ENCODE measurements at places on chromosomes 7 and 10.

GRCh38 chr10:80172896-80173295 lies 32.4 kb downstream of the ANXA11 start:
- DNase-seq: no peak

GRCh38 chr7:101465576-101466196 lies 103.0 kb downstream of the COL26A1 start:
- DNase-seq: peak; percentile 48

GRCh38 chr7:2659556-2660358 lies 28.0 kb downstream of the TTYH3 start:
- DNase-seq: no peak

- DNase-seq: no peak
Observed at GRCh38 chr7:42961170-42961569, 29.0 kb downstream of the MRPL32 start.

- no peak for DNase-seq
Observed at GRCh38 chr10:48282829-48283228, 8.3 kb upstream of the FRMPD2 start.

- DNase-seq: no peak
Observed at GRCh38 chr7:153190452-153190851, 430.9 kb downstream of the ACTR3B start.

- DNase-seq: no peak
Observed at GRCh38 chr10:110149259-110149658, 58.1 kb upstream of the MXI1 start.

- no peak for DNase-seq
Observed at GRCh38 chr7:71633551-71634008, 501.6 kb downstream of the GALNT17 start.

GRCh38 chr10:112080231-112080630 lies 103.3 kb downstream of the GPAM start:
- DNase-seq: no peak

- DNase-seq: peak; percentile 71
Observed at GRCh38 chr10:97463363-97464132, 17.6 kb downstream of the ZDHHC16 start.

GRCh38 chr7:36615852-36616540 lies 108.3 kb downstream of the AOAH start:
- DNase-seq: no peak

DNA sequence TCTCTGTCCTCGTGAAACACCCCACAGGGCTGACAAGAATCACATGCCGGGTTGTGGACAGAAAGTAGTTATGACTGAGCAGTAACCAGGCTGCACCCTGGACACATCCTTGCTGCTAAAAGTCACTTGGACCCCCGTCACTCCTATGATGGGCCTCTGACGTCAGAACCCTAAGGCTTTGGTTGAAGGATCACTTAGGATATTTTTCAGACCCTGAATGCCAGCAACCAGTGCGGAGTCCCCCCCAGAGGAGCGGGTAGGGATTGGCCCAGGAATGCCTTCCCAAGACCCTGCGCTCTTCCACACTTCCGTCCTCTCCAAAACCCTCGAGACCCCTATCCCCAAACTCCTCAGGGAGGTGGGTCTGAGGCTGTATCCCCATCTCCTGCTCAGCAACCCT lies 52.1 kb downstream of the CFAP46 start:
- DNase-seq: peak; percentile 44

GRCh38 chr10:70433581-70434280 lies 7.8 kb downstream of the NODAL start:
- peak; percentile 34 for DNase-seq

- no peak for DNase-seq
Observed at GRCh38 chr7:78769481-78770101, 683.9 kb downstream of the MAGI2 start.

DNA sequence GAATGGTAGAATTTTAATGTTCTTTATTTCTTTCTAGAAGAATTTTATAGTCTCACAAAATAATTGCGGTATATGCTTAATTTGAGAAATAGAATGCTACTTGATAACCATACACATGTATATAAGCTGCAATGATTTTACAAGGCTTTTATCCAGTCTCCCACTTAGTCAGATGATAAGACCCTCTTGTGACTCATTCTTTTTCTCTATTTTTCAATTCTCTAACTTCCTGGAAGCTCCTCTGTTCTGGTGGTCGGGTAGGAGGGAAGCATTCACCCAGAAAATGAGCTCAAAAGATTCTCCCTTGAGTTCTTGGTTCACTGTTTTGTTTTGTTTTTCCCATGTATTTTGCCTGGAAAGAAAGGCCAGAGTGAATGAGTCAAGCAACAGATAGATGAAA lies 546.6 kb downstream of the INHBA start:
- no peak for DNase-seq

DNA sequence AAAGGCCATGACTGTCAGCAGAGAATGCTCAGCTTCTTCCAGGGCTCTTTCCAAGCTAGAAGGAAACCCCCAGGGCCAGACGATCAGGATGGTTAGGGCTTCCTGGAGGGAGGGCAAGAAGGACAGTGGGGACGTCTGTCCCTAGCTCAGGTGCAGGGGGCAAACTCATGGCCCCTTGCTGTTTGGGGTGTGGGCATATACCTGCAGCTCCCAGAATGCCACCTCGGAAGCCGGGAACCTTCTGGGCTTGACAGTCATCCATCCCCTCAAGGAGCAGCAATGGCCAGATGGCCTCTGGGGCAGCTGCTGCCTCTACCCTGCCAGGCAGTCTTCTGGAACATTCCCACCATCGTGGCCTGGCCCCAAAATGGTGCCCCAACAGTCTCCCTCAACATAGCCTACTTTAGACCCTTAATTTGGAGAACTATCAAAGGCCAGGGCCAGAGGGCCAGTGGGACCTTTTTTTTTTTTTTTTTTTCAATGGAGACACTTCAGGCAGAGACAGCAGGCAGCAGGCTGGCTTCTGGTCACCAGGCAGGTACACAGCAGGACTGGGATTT lies 40.2 kb upstream of the ZMIZ1 start:
- peak; percentile 39 for DNase-seq

- DNase-seq: no peak
Observed at GRCh38 chr7:50621973-50622490, 56.8 kb upstream of the DDC start.

DNA sequence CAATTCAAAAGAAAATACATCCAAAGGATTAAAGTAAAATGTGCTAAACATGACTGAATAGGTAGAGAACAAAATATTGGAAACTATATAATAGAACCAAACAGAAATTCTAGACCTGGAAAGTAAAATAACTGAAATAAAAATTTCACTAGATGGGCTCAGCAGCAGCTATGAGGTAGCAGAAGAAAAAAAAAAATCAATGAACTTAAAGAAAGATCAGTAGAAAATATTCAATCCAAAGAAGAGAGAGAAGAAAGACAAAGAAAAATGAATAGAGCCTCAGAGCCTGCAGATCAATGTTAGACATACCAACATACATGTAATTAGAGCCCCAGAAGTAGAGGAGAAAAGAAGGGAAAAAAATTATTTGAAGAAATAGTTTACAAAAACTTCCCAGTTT lies 129.6 kb upstream of the RNF32 start:
- DNase-seq: no peak

DNA sequence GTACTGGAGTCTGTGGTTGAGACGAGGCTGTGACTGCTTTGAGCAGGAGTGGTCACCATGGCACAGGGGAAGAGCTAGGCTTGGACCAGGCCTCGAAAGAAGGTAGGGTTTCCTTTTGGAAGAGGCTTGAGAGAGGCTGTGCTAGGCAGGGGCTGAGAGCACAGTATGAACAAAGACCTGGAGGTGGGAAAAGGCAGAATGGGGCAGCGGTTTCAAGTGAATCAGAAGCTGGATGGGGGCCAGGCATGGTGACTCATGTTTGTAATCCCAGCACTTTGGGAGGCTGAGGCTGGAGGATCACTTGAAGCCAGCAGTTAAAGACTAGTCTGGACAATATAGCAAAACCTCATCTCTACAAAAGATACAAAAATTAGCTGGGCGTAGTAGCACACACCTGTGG lies 65.9 kb downstream of the CLIP2 start:
- DNase-seq: no peak

- no peak for DNase-seq
Observed at GRCh38 chr10:21399392-21400035, 126.0 kb downstream of the SKIDA1 start.

- DNase-seq: no peak
Observed at GRCh38 chr7:69129524-69129923, 468.8 kb upstream of the AUTS2 start.

DNA sequence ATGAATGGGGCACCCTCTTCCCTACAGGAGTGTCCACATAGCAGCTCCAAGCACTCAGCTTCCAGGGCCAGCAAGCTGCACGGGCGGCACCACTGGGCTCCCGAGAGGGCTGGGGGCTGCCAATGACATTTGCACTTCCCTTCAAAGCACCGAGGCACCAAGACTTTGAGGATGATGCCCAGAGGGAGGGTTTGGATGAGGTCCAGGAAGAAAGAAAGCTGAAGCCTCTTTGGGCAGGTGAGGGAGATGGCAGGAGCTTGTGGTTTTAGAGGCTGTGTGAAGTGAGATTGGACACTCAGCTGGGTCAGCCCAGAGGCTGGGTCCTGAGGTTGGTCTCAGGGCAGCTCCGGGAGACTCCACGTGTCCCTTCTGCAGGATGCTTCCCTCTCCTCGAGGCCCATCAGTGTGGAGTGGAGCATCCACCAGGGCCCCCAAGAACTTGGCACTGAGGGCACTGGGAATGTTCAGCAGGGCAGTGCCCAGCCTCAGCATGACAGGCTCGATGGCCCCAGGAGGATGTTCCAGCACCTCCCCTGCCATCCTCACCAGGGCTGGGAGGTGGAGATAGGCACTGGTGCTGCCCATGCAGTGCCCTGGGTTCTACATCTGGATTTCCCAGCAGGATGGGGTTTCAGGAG lies 54.9 kb upstream of the IGFBP3 start:
- DNase-seq: no peak

DNA sequence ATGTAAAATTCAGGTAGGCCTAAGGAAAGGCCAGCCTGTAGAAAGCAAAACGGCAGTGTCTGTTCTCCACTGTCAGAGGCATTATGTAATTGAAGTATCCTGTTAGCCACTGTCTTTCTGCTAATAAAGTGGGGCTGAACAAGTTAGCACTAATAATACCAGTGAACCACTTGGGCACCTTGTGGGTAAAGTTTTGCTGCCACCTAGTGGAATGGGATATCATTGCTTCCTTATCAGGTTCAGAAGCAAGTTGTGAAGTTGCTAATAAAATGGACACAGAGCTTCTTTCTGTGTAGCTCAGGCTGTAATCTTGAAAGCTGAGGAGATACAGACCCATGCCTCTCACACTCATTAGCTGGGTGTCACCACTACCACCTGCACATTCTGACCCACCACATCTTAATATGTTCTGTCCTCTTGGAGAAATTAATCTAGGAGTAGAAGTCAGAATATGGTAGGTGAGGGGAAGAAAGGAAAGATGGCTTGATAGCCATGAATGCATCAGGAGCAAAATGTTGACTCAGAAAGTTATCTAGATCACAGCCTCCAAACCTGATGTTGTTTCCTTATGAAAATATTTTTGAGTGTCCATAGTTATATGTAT lies 175.1 kb downstream of the SEPTIN7 start:
- peak; percentile 67 for DNase-seq

GRCh38 chr10:59829601-59830000 lies 76.3 kb upstream of the MRLN start:
- no peak for DNase-seq

GRCh38 chr7:44182827-44183226 lies 6.4 kb downstream of the GCK start:
- no peak for DNase-seq

GRCh38 chr10:75287697-75288096 lies 51.9 kb upstream of the COMTD1 start:
- no peak for DNase-seq

DNA sequence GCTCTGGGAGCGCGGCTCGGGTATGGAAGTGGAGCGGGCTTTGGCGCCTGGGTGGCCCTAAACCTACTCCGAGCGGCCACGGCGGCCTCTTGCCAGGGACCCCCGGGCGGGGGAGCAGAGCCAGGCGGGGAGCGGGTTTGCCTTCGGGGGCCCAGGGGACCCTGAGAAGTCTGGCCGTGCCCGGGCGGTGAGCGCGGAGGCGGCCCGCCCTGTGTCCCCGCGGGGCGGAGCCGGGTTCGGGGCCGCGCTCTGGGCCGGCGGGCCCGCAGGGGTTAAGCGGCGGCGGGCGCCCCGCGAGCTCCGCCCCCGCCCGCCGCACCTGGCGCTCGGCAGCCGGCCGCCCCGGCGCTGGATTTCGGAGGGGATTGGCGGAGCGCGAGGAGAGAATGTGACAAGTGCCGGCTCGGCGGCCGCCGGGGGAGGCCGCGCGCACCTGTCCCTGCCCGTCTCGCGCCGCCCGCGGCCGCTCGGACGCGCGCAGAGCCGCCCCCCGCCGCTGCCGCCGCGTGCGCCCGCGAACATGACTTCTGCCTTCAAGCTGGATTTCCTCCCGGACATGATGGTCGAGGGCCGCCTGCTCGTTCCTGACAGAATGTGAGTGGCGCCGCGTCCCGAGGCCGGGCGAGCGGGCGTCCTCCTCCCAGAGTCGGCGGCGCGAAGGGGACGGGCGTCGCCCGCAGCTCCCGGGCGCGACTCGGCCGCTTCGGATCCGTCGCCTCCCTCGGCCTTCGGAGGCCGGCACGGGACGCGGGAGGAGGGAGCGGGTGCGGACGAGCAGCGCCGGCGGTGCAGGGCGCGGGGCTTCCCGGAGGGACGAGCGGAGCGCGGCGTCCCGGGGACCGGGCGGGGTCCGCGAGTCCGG lies at the start of gene CELF2:
TSS of gene CELF2 (plus strand) at position 303 of the 862 bp plus-strand sequence. CDS start at position 521, 218 bp downstream.
- DNase-seq: peak; percentile 83

DNA sequence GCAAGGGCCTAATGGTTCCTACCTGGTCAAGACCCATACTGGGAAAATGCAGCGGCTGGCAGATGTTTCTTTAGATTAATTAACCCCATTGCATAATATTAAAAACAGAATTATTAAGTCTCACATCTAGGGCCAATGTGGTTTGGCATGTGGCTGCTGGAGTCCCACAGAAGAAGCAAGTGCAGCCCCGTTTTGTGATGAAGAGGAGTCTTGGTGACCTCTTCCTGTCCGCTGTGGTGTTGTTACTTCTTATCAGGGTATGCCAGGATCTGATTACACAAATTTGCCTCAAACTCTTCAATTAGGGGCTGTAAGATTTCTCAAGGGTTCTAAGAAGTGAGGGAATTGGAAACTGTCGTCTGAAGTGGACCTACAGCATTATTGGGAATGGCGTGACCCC lies 240.3 kb downstream of the SEC23IP start:
- DNase-seq: no peak

DNA sequence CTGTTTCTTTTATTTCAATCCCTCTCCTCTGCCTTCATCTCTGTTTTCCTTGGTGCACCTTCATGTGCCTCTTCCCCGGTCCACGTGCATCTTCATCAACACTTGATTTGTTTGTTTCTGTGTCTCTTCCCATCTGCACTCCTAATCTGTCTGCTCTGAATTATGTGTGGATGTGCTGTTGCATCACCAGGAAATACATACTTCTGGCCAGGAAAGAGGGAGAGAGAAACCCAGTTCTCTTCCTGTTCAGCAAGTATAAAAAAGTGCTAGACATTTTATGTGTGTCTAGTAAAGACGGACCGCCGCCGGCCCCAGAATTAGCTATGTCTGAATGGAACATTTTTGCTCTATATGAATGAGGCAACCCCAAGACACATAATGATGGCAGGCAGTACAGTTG lies 93.8 kb downstream of the CALD1 start:
- DNase-seq: no peak

- no peak for DNase-seq
Observed at GRCh38 chr7:96067321-96067720, 254.6 kb downstream of the SLC25A13 start.

Measured in activated effector memory CD4-positive, alpha-beta T cell treated with anti-CD3 and anti-CD28 coated beads, Interleukin-2, amount 50 U/mL, for 16 hours (primary cell).